NCI-H510A treated with DMSO at 0.1 percent for 48 hours (cell line): ENCODE measurements at places on chromosomes 7 and 10.

GRCh38 chr10:48477616-48478015 is 127.3 kb downstream of the ARHGAP22 start:
- DNase-seq, result no peak

GRCh38 chr7:138833596-138833995 is 35.6 kb upstream of the ATP6V0A4 start:
- no peak for DNase-seq

- no peak for DNase-seq
Observed at GRCh38 chr10:124735491-124736286, 8.5 kb downstream of the FAM53B start.

- DNase-seq, result no peak
Observed at GRCh38 chr10:128610113-128610512, 483.9 kb upstream of the MKI67 start.

- DNase-seq, result no peak
Observed at GRCh38 chr10:112716924-112717413, 233.1 kb upstream of the TCF7L2 start.

- DNase-seq, result no peak
Observed at GRCh38 chr10:107072028-107072427, 92.5 kb downstream of the SORCS1 start.

- DNase-seq, result no peak
Observed at GRCh38 chr7:111104710-111105109, 13.8 kb downstream of the LRRN3 start.

DNA sequence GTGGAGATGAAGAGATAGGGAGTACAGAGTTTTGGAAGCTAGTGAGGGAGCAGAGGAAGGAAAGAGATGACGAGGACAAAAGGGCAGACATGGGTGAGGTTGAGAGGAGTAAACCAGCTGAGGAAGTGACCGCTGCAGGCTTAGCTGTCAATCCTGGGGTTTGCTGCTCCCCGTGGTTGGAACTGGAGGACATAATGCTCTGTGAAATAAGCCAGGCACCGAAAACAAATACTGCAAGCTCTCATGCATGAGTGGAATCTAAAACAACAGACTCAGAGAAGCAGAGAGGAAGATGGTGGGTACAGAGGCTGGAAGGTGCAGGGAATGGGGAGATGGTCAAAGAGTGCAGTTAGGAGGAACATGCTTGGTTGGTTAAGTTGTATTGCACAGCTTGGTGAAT is 482.2 kb upstream of the C7orf33 start:
- no peak for DNase-seq

DNA sequence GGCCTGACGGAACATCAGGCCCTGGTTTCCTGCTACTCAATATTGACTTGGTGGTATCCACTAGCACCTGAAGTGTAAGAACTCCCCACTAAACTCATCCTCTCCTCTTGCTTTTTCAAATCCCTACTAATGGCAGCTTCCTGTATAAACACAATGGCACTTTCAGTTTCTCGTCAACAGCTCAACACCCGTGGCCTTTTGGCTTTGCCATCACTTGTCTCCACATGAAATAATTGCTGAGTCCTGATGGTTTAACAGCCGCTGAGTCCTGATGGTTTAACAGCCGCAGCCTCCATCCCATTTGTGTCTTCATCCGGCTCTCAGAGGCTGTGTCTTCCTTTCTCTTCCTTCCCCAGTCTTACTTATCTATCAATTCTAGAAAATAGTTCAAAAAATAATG is 261.4 kb upstream of the PITRM1 start:
- no peak for DNase-seq

GRCh38 chr7:455110-455928 is 64.3 kb downstream of the PDGFA start:
- DNase-seq, result no peak

DNA sequence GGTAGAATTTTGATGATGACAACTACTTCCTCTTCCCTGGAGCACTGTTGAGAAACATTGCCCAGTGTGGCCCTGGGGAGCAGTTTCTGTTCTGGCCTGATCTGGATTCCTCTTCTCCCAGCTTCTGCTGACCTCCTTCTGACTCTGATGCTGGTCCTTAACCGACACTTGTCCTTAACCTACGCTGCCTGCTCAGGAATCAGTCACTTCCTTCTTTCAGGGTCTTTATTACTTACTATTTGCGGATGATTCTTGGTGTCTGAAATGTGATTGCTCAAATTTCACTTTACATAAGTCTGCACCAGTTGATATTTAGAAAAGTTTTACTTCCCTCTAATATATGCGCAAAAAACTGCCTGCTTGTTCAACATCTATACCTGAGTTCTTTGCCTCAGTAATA is 164.1 kb downstream of the PTEN start:
- no peak for DNase-seq

DNA sequence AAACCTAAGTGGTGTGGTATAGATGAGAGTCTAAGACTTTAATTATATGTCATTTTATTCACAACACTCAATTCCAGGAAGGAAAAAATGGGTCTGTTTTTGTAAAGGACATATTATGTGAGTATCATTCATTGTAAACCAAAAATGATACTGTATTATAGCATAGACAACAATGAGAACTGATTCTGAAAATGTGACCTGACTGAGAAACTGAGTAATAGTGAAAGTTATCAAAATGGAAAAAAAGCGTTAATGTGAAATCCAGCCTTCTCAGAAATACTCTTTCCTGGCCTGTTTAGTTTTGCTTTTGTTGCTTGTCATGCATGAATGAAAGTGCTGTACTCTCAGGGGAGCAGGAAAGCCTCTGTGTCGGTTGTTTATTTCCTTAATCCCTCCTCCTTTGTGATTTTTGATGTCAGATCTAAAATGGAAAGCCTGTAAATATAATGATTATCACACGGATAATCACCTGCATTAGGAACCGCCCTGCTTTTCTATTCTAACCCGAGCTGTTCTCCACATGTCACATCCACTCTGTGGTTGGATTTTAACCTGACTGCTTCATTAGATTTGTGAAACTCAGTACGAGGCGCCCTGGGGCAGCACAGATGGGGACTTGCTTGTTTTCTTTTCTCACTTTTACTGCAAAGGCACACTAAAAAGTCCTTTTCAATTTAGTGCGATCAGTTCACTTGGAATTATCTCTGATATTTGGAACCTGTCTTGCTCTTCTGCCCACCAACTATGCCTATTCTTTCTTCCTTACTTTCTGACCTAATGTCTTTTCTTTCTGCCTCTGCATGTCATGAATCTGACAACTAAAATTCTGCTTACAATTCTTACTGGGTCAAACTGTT is 240.9 kb upstream of the KAT6B start:
- DNase-seq, result peak; percentile 39

DNA sequence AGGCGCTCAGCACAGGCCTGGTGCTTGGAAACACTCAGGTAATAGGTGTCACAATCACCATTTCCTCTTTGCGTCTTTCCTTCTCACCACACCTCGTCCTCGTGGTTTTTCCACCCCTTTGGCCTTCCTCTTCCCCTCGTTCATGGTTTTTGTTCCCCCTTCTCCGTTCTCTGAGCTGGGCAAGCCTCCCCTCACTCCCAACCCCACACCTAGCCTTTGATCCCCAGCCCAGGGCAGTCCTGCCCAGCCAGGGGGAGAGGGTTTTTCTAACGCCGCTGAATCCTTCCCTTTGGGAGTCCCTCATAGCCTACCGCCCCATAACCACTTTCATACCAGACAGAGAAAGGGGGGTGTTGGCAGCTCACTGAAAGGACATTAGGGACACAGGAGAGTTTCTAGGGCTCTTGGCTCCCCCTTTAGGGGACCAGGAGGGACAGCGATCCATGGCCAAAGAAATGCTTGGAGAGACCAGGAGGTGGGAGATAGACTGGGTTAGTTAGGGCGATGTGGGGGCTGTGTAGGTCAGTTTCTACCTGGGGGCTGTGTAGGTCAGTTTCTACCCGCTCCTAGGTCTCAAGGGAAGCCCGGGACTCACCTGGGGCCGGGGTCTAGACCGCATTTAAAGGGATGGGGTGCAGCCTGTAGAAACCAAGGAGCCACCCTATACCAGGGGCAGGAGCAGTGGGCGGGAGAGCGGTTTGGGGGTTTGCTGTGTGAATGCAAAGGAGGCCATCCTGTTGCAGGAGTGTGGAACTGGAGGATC is 1.4 kb downstream of the EPHB4 start:
- DNase-seq, result no peak

DNA sequence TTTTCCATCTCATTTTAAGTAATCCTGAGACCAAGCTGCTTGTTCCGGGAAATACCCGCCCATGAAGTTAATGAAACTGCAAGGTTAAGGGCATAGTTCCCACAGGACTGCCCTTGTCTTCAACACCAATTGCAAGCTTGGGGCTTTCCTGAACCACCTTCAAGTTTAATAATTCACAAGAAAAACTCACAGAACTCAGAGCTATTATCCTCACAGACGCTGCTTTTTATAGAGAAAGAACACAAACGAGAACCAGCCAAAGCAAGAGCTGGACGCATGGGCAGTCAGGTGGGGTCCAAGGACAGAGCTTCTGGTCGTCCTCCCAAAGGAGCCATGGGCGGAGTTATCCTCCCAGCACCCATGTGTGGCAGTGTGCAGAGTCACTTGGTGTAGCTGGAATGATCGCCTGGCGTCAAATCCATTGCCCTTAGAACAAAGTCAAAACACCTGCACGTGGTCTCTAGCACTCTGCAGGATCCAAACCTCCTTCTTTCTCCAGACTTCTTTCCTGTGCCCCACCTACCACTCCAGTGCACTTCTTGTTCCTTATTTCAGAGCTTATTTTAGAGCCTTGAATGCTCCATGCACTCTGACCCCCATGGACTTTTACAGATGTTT is 56.7 kb downstream of the SNX10 start:
- DNase-seq, result no peak

GRCh38 chr10:4234661-4235060 is 449.7 kb upstream of the KLF6 start:
- DNase-seq, result no peak

DNA sequence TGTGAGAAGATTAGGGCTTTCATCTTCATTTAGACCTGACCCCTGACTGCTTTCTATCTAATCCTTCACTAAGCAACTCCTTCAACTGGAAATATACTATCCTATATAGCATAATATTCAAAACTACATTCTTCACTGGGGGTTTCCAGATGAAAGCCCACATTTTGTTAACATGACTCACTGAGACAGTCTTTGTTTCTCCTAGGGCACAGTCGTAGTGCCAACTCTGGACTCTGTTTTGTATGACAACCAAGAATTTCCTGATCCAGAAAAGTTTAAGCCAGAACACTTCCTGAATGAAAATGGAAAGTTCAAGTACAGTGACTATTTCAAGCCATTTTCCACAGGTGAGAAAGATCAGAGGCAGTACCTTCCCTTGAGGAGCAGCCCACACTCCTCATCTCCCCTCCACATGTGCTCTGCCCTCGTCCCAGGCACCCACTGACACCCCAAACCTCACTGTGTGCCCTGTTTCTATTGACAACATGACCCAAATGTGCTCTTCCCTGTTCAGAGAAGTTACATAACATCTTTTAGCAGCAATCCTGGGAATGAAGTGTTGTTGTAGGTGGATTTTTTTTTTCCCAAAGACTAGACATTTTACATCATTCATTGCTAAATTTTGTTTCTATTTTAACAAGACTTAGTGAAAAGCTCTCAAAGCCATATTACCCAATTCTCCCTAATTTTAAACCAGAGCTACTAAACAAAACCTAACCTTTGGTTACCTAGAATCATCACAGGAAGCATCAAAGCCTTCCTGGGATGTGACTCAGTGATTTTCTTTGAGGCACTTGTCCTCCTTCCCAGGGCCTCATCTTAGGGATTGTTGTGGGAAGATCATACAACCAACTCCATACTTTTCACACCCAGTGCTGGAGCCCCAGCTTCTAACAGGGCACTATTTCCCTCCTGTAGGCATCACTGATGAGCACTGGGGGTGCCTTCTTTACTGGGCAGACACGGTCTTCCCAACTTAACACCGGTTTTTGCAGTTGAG is 10.7 kb downstream of the CYP2E1 start:
- no peak for DNase-seq

DNA sequence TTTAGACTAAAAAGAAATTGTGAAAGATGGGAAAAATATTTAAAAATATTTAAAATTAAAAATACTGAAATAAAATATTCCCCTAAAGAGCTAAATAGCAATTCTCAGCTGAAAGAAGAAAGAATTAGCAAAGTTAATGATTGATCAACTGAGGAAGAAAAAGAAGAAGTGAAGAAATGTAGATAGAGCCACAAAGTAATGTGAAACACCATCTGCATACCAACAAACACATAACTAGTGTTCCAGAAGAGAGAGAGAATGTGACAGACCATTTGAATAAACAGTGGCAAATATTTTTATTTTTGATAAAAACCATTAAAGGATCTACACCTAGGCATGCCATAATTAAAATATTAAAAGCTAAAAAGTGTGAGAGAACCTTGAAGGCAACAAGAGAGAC is 784.5 kb upstream of the ZWINT start:
- DNase-seq, result no peak

- no peak for DNase-seq
Observed at GRCh38 chr10:94673614-94674321, 9.8 kb upstream of the CYP2C18 start.

DNA sequence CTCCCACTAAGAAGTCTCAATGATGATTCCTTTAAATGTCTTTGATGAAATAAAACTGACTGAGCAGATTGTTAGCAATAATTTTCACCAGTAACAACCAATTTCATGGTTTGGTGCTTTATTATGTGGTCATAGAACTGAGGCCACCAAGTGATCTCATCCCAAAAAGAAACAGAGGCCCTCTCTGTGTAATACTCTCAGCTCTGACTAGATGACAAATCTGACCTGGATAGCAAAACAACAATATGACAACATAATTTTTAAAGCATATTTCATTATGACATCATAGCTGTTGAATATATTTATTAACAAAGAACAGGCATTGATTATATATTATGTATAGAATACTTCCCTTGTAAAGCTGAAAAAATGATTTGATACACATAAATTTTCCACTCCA is 5.9 kb downstream of the SEMA3E start:
- no peak for DNase-seq
